Naive thymus-derived CD4-positive, alpha-beta T cell (primary cell): ENCODE measurements at places on chromosomes 5 and 9. TPM values are rescaled to one million over a fixed set of nuclear protein-coding genes. Genes with fewer than 3 reads are reported as not detected.
A peak's percentile ranks its signal among the peaks of the same experiment; 100 is the strongest.

Gene MFAP3
- total RNA-seq: 11.1 TPM

DNA sequence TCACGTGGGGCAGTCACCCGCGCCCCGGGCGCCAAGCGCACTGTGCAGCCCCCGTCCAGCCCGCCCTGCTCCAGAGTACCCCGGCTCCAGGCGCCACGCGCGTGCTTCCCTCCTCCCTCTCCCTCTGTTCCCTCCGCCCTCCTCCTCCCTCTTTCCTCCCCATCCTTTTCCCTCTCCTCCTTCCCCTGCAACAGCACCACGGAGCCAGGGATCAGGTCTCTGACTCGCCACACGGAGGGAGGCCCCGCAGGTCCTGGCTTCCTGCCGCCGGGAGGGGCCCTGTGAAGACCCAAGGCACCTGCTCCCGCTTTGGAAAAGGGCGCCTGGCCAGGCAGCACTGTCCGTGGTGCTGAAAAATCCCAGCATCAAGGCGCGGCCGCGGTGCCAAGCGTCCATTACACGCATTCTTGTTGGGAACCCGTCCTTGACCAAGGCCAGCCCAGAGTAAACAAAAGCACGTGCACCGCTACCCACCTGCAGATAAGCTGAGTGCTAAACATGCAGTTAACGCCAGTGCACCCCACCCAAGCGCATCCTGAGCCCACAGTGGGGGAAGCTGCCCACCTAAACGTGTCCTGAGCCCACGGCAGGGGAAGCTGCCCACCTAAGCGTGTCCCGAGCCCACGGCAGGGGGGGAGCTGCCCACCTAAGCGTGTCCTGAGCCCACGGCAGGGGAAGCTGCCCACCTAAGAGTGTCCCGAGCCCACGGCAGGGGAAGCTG lies 21.7 kb downstream of the SLC6A18 start:
- DNase-seq: peak; percentile 11

GRCh38 chr5:175471196-175471595 lies 7.2 kb upstream of the SFXN1 start:
- DNase-seq: no peak

GRCh38 chr5:150766251-150766650 lies 7.4 kb upstream of the DCTN4 start:
- DNase-seq: no peak

DNA sequence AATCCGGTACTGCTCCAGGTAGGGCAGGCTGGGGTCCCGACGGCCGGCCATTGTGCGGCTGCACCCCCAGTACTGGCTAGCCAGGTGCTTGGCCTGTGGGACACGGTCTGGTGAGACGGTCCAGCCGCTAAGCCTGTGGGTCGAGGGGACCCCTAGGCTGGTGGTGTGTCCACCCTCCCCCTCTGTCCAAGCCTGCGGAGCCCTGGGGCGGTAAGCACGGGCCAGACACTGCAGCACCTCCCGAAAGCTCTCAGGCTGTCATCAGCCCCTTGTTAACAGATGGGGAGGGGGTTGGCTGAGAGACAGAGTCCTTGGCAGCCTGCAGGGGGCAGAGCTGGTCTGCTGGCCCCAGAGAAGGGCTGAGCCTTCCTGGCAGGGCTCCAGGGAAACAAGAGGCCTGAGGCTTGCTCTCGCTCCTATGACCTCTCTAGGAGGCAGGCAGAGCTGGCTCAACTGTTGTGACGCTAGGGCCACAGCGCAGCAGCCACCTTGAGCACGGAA lies 11.8 kb upstream of the MRNIP start:
- no peak for DNase-seq

- DNase-seq: no peak
Measured at GRCh38 chr5:154753792-154754191, 1.4 kb upstream of the LARP1 start.

Gene CDK7
- total RNA-seq: 21.1 TPM

Gene COL23A1
- 0.13 TPM for total RNA-seq
